Activated CD4-positive, alpha-beta memory T cell treated with anti-CD3 and anti-CD28 coated beads for 36 hours (primary cell): ENCODE measurements at places on chromosomes 13 and 19. TPM values are rescaled to one million over a fixed set of nuclear protein-coding genes. Genes with fewer than 3 reads are reported as not detected.

Gene UPF3A
- 48.5 TPM for total RNA-seq

Gene KLC3
- total RNA-seq, result not detected

Gene P2RY11
- total RNA-seq, result 28.4 TPM

Gene CHST8
- total RNA-seq, result not detected

Gene APOC4
- total RNA-seq, result not detected

Gene RFPL4AL1
- not detected for total RNA-seq

Gene CEACAM1
- 5.4 TPM for total RNA-seq

Gene JAK3
- 217 TPM for total RNA-seq

Gene ZNF728
- not detected for total RNA-seq

Gene KLK5
- total RNA-seq, result not detected

Gene C19orf85
- total RNA-seq, result not detected

Gene FREM2
- not detected for total RNA-seq

Gene FGF21
- total RNA-seq, result not detected

Gene DMPK
- 10.7 TPM for total RNA-seq

Gene CNMD
- not detected for total RNA-seq

Gene KLHL1
- not detected for total RNA-seq

Gene ZBTB32
- 226 TPM for total RNA-seq

Gene CACNG7
- not detected for total RNA-seq

Gene MISP3
- total RNA-seq, result 2.4 TPM

Gene LIM2
- 0.64 TPM for total RNA-seq

Gene KIR2DL4
- not detected for total RNA-seq

Gene FPR3
- total RNA-seq, result not detected
